NCI-H1436 treated with DMSO at 0.1 percent for 48 hours (cell line): ENCODE measurements at places on chromosomes 12 and 14.

DNA sequence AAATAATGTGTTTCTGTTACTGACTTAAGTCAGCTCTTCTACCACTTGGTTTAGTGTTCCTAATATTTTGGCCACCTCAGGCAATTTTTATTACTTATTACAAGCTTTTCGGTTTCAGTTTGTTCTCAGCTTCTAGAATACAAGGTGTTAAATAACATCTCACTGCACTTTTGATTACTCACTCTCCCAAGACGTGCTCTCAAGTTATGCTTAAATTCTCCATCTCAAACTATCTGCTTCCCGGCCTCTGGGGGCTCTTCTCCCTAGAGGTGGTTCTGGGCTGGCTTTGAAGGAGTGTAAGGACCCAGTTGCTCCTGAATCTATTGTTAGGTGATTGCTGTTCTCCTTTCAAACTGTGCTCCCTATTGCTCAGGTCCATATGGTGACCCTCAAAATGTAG, 193.9 kb upstream of the DDHD1 start:
- DNase-seq, result no peak

DNA sequence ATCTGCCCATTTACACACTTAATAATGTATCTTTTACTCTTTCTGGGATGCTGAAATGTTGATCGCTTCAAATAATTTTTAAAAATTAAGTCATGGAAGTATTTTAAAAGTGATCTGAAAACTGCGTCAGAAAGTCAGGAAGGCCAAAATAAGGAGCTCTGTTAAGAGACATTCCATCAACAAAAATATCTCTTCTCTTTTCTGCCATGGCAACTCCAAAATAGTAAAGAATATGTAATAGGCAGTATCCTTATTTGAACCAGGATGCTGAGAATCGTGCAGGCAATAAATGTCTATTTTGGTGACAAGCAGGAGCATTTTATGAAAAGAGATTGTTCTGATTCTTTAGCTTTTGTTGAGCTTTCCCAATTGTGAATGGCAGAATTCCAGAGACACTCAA, 81.8 kb upstream of the PPP1R12A start:
- no peak for DNase-seq

DNA sequence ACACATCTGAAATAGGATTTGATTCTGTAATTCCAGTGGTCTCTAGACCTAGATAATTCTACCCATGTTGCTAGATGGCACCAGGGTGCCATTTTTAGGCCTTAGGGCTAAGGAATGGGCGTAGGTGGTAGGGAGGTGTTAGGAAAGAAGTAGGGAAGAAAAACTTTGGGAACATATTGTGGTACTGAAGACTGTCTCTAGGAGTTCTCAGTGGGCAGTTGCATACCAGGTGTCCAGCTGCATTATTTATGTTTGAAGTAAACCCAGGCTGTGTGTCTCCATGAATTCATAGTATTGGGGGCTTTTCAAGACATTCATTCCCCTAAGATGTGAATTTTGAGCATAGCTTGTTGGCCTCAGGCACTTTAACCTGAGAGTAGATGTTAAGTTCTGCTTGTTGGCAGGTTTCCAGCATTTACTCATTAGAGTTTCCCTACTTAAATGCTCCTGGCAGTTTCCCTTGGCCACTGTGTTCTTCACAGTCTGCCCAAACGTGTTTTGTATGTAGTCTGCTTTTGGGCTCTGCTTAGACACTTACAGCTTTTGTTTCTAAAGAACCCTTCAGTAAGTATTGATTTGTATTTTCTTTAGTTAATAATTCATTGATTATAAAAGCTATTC, 31.5 kb upstream of the CCT2 start:
- DNase-seq, result no peak

DNA sequence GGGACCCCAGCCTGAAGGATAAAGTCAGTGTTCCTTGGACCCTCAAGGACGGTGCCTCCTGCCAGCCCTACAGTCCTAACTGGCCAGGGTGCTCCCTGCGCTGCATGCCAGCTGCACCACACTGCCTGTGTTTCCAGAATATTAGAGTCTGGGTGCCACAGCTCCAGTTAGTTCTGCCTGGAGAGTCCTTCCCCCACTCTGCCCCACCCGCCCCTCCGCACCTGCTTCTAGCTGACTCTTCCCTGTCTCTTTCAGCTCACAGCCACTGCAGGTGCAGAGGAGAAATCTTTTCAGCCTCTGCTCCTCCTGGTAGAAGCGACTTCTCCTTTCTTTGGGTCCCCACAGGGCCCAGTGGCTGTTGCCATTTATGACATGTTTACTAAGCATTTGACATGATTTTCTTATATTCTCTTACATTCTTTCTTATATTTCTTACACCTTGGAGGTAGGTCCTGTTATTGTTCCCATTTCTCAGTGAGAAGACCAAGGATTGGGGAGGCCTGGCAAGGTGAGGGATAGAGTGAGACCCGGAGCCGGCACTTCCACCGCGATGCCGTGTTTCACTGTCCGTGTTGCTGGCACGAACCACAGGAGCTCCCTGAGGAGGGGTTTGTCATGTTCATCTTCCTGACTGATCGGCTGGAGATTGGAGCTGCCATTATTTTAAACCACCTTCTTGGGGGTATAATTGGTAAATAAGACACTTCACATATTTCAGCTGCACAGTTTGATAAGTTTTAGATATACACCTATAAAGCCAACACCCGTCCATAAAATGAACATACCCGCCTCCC, 29.4 kb downstream of the SYNE3 start:
- DNase-seq, result no peak

DNA sequence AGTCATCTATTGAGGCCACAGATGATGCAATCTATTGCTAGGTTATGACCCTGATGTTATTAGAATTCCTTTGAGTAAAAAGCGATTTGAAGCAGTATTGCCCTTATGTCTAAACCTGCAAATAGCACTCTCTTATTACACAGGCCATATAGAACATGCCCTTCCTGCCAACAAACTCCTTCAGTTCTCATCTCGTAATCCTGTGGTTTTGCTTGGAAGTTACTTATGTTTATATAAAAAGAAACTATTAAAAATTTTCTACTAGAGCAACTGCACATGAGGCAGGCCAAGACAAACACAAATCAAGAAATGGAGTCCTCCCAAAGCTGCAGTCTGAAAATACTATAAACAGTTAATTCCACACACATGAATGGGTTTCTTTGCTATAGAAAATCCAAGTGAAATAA, 1200.2 kb downstream of the LRFN5 start:
- no peak for DNase-seq

DNA sequence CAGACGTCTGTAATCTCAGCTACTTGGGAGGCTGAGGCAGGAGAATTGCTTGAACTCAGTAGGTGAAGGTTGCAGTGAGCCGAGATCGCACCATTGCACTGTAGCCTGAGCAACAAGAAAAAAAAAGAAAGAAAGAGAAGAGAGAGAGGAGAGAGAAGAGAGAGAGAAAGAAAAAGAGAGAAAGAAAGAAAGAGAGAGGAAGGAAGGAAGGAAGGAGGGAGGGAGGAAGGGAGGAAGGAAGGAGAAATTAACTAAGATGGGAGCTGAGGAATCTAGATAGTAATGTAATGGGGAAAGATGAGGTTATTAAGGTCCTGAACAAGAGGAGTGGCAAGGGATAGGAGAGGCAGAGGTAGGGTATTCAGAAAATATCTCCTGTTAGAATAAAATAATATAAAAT, 17.4 kb upstream of the SGPP1 start:
- no peak for DNase-seq

DNA sequence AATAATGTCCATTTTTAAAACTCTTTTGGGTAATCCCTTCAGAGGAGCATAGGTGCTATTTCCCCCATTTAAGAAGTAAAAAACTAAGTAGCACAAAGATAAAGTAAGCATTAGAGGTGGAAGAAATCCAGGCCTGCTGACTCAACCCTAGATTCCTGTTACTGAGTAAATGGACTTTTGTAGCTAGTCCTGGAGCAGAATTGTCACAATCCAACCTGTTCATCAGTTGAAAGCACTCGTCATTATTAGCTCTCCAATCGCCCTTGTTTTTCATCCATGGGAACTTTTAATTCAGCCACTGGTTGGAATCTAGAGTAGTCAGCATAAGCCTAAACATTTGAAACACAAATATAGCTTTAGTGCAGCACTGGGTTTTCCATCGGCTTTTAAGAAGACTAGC, 139.5 kb upstream of the AMIGO2 start:
- DNase-seq, result no peak

DNA sequence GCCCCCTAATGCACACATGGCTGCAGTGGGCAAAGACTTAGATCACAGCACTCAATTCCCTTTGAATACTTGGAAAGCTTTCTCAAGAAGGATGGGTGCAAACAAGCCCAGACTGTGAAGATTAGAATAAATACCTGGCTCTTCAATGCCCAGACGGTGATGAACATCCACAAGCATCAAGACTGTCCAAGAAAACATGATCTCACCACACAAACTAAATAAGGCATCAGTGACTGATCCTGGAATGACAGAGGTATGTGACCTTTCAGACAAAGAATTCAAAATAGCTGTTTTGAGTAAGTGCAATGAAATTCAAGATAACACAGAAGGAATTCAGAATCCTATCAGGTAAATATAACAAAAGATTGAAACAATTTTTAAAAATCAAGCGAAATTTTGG, 43.8 kb upstream of the ZDHHC17 start:
- DNase-seq, result no peak

DNA sequence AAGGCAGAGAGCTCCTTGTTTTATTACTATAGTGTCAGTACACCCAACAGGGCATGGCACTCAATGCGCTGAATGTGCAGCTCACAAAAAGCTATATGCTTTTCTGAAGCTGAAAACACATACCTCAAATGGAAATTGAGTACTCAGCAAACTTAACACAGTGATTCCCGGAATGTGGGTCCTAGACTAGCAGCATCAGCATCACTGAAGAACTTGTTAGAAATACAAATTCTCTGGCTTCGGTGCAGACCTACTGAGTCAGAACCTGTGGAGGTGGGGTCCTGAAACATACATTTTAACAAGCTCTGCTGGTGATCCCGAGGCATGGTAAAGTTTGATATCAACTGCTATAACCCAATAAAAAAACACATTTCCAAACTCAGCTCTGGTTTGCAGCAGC, 14.9 kb downstream of the RERG start:
- no peak for DNase-seq

- DNase-seq, result no peak
These were observed 6.3 kb downstream of the CLEC2A start for GRCh38 chr12:9925705-9926393.

GRCh38 chr12:98509063-98509462, 6.3 kb upstream of the TMPO start:
- DNase-seq, result no peak

- DNase-seq, result no peak
These were observed 53.0 kb downstream of the TRIM9 start for GRCh38 chr14:51041883-51042282.

DNA sequence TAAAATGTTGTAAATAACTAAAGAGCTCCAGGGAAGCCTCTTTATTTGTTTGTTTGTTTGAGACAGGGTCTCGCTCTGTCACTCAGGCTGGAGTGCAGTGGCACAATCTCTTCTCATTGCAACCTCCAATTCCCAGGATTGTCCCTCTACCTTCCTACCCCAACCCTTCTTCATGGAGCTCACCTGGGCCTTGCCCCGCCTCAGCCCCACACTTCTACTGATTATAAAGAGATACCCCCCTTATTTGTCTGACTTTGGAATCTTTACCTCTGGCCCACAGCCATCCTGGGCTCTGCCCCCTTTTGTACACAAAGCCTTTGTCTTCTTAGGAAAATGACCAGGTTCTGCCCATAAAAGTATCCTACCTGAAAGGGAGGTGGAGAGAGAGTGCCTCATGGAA, 9.1 kb upstream of the BLTP3B start:
- DNase-seq, result no peak

GRCh38 chr14:65006261-65006721, 19.6 kb downstream of the FNTB start:
- DNase-seq, result no peak

- no peak for DNase-seq
These were observed 1.2 kb downstream of the ADAMTS20 start for GRCh38 chr12:43550831-43551271.

GRCh38 chr14:70086685-70087379, 101.9 kb downstream of the SLC8A3 start:
- DNase-seq, result no peak

DNA sequence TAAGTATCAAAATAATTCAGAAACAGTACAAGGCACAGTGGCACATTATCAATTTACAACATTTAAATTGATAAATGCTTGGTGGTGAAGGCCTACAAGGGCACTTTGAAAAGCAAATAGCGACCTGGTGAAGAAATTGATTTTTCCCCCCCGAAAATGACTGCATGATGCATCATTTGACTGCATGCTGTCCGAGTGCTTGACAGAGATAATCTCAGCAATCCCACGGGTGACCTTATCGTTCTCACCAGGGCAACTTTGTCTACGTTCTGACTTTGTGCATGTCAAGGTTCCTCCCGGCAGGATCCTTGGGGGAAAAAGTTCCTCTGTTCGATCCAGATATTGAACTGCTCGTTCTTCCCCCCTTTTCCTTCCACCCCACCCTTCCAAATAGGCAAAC, 384.8 kb downstream of the EGLN3 start:
- no peak for DNase-seq

DNA sequence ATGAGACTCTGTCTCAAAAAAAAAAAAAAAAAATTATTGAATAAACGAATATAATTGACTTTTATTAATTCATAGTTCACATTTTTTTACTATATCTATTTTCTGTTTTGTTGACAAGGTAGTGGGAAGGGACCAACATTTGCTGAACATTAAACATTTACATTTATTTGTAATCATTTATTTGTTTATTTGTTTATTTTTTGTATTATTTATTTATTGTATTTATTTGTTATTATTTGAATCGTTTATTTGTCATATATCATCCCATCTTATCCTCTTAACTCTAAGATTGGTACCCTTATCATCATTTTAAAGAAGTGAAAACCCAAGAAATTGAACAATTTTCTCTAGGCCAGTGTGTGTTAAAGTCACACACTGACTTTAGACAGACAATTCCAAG, 101.5 kb downstream of the SYT1 start:
- DNase-seq, result no peak

DNA sequence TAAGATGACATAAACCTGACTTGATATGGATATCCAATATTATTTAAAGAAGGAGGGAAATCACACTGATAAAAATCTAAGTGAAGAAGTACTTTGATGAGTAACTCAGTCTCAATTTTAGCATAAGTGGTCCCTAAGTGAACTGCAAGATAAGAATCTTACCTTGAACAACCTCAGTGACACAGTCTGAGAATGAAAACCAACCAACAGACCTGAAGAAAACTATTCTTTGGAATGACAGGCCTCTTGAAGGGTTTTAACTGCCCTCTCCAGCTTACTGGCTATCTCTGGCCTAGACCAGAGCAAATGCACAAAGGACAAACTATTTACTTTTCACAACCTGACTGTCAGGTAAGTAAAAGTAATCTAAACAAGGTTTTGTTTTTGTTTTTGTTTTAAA, 44.7 kb downstream of the CPM start:
- DNase-seq, result no peak

GRCh38 chr12:54300225-54300731, 537 bp downstream of the NFE2 start:
- no peak for DNase-seq

DNA sequence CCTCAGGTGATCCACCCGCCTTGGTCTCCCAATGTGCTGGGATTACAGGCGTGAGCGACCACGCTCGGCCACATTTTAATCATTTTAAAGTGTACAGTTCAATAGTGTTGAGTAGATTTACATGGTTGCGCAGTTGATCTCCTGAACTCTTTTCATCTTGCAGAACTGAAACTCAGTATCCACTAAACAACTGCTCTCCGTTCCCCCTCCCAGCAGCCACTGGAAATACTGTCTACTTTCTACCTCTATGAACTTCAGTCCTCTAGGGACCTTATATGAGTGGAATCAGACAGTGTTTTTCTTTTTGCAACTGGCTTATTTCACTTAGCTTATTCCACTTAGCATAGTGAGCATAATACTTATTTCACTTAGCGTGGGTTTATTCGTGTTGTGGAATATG, 53.7 kb downstream of the KCTD10 start:
- DNase-seq, result no peak
